ENCODE measurements at places on chromosomes 5 and 9. TPM values are rescaled to one million over a fixed set of nuclear protein-coding genes. Genes with fewer than 3 reads are reported as not detected.

DNA sequence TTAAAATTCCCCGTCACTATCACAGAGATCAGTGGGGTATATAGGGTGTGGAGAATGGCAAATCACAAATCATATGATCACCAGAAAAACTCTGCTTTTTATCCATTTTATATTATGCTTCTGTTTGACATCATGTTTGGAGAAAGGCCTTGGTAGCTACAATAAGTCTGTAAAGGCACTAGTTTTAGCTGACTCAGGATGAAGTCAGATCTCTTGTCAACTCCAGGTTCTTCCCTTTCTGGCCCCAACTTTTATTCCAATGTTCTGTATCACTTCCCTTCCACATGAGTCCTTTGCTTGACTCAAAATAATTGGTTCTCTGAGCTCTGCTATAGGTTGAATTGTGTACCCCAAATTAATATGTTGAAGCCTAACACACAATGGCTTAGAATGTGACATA is 484.9 kb downstream of the PTPRD start:
- no peak for DNase-seq

DNA sequence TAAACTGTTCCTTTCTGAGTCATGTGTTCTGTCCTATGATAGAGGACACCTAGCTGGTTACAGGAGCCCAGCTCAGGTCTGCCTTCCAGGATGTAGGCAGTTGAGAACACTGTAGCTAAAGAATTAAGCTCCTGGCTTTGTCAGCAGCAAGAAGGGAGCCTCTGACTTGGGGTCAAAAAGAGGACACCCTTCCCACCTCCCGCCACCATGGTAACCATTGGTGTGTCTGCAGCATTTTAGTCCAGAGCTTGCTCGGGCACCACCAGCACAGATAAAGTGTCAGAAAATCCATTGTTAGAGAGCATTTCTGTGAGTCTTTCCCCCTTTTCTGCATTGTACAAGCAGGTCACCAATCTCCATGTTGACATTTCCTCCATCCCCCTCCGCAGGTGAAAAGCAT is 181.7 kb downstream of the DOCK8 start:
- DNase-seq, result no peak

- no peak for DNase-seq
These were observed at the start of gene PCAT7 for GRCh38 chr9:94554439-94555331. Gene PCAT7 (plus strand): TSS chr9:94555083.

- no peak for DNase-seq
These were observed 34.8 kb downstream of the GSN start for GRCh38 chr9:121302786-121303185.

DNA sequence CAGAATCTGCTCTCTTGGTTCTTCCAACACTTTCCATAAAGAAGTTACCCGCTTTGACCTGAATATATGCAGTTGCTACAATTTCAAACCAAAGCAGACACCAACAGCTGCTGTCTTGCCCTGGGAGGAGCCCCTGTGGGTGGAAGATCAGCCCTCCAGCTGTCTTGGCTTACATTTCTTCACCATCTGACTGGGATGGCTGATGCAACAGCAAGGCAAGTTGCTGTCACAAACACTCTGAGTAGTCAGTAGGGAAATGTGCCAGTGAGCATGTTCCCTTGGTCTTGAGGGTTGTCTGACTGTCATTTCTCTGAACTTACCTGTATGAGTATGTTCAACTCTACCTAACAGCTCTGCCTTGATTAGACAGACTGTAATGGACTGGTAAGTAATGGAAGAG is 152.9 kb downstream of the SGCD start:
- DNase-seq, result no peak

- no peak for DNase-seq
These were observed 64.9 kb downstream of the CETN3 start for GRCh38 chr5:90344689-90345088.

DNA sequence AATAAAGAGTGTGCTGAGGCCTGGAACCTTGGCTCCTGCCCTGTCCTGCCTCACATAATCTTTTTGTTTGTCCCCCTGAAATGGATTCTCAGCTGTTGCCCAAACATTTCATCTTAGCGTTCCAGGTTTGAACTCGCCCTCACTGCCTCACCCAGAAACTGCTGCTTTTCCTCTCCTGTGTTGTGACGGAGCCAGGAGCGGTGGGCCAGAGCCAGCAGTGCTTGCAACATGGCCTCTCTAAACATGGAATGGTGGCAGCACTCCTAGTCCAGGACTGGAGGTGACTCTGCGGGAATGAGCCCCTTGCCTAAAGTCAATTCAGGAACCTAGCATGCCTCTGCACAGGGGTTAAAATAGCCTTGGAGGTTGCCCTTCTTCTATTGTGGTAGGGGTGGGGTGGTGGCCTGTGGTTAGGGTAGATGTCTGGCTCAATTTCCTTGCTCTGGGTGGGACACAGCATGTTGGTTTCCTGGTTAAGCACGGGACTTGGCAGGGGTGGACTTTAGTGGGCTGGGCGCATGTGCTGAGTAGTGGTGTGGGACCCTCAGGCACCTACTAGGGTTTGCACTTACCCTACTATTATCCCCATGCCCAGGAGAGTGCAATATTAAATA is 101.6 kb downstream of the SLC25A46 start:
- no peak for DNase-seq

- no peak for DNase-seq
These were observed 7.9 kb upstream of the HSD17B3 start for GRCh38 chr9:96309850-96310249.

C5orf46 gene
- not detected for total RNA-seq
